Body of pancreas (tissue), 4 donors: ENCODE measurements at places on chromosomes 13 and 19.
A peak's percentile ranks its signal among the peaks of the same experiment; 100 is the strongest.

DNA sequence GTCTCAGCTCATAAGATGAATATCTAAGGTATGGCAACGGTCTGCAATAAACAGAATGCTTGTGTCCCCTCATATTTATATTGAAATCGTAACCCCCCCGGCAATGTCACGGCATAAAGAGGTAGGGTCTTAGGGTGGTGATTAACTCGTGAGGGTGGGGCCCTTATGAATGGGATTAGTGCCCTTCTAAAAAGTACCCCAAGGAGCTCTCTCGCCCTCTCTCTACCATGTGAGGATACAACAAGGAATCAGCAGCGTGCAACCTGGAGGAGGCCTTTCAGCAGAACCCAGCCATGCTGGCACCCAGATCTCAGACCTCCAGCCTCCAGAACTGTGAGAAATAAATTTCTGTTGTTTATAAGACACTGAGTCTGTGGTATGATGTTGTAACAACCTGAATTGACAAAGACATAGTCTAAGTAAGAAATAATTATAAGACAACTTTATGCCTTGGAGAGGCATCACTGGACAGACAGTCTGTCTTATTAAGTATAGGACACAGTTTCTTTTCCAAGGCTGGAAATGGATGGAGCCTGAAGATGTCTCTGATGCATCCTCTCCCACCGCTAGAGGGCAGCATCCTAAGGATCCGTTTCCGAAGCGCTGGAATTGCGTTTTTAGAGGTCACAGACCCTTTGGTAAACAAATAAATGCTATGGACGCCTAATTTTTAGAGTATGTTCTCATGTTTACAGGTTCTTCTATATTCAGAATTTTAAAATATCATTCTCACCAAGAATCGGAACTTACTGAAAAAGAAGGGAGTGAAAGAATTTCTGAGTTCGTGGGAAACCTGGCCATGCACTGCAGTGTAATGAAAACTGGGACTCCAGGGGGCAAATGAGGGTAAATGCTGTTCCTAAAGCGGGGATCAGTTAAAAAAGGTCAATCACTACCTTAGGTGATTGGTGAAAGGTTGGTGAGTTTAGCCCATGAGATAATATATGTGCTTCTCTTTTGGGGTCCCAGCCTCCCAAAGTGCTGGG is 13.3 kb upstream of the LEUTX start:
- DNase-seq, result peak; percentile 22
- H3K4me3 ChIP-seq, result no peak overlapping the region
- H3K27ac ChIP-seq, result no peak overlapping the region
- H3K36me3 ChIP-seq, result no peaks in the 10 kb centered on the region
- H3K4me1 ChIP-seq, result no peaks in the 10 kb centered on the region

DNA sequence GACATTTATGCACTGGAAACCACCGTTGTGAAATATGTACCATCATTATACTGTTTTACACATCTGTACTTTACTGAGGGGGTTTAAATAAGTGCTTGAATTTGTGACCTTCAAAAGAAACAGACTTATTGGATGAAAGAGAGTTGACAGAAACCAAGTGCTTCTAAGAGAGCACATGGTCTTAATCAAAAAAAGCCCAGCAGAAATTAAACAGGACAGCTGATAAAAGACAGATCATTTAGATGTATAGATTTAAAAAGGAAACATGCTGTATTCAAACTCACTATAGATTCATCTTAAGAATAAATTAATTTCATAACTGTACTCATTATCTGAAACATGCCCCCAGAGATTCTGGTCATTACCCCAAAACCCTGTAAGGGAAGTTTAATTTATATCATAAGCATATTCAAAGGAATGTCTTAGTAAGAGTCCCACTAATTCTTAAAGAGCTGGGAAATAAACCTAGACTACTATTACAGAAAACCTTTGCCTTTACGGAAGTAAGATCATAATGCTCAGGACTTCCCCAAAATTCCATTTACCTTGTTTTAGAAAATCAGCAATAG is 421.8 kb downstream of the DCT start:
- DNase-seq, result no peak
- no peak overlapping the region for H3K27ac ChIP-seq
- H3K4me1 ChIP-seq, result no peaks in the 10 kb centered on the region
- H3K4me3 ChIP-seq, result no peak overlapping the region

GRCh38 chr13:110518571-110518970 is 43.0 kb downstream of the RAB20 start:
- no peaks in the 10 kb centered on the region for H3K27me3 ChIP-seq
- DNase-seq, result no peak
- H3K4me1 ChIP-seq, result peaks cover 23% of the 10 kb centered on the region

GRCh38 chr13:60214213-60215055 is 50.7 kb upstream of the DIAPH3 start:
- no peaks in the 10 kb centered on the region for H3K36me3 ChIP-seq
- H3K4me3 ChIP-seq, result no peak overlapping the region
- H3K27me3 ChIP-seq, result no peaks in the 10 kb centered on the region
- DNase-seq, result no peak
- no peak overlapping the region for H3K27ac ChIP-seq

DNA sequence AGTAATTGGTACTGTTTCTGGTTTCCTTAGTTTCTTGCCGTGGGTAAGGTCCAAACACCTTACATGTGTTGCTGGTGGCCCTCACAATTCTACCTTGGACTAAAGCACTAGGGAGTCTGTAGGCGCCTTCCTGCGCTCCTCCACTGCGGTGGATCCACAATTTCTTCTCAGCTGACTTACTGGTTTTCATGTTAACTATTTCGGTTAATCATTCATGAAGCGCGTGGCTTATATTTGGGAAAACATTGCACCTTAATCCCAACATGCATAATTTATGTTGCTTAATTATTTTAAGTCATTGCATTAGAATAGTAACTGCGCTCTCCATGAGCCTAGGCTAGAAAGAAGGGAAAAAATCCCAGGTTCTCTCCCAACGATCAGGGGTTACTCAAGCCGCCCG is 37.7 kb downstream of the ARHGEF7 start:
- no peaks in the 10 kb centered on the region for H3K27me3 ChIP-seq
- peaks cover 35% of the 10 kb centered on the region for H3K4me1 ChIP-seq
- peak overlapping the region; percentile 79 for H3K4me3 ChIP-seq
- no peaks in the 10 kb centered on the region for H3K36me3 ChIP-seq
- no peak for DNase-seq
- peak overlapping the region; percentile 98 for H3K27ac ChIP-seq

GRCh38 chr13:74305876-74306275 is 171.7 kb upstream of the KLF12 start:
- no peaks in the 10 kb centered on the region for H3K27me3 ChIP-seq
- no peaks in the 10 kb centered on the region for H3K4me1 ChIP-seq
- no peak overlapping the region for H3K4me3 ChIP-seq
- H3K36me3 ChIP-seq, result no peaks in the 10 kb centered on the region
- DNase-seq, result no peak

DNA sequence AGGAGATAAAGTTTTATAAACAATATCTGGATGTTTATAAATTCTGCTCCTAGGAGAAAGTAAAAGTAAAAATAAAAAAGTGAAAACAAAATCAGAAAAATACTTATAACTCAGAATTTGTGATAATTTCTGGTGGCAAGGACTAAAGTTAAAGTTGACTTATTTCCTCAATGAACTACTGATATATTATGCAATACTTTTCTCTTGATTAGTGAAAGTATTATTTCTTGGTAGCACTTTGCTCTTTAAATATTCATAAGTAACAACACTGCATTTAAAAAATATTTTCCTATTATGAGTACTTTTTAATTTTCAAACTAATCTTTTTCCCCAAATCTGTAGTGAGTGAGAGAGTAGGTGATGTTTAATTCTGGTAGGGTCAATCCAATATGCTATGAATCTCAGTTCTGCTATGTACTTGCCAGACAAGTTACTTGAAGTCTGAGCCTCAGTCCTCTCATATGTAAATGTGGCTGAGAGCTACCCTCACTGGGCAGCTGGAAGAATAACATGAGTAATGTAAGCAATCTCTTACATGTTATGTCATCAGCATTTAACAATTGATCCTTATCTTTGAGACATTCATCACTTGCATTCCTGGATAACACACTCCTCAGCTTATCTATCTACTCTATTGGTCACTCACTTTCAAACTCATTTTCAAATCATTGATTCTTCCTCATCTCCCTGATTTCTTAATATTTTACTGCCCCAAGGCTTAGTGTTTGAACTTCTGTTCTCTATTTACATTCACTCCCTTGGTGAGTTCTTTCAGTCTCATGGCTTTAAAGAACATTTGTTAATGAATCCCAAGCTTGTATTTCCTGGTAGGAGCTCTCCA is 239.0 kb downstream of the RGCC start:
- DNase-seq, result no peak
- no peak overlapping the region for H3K4me3 ChIP-seq

DNA sequence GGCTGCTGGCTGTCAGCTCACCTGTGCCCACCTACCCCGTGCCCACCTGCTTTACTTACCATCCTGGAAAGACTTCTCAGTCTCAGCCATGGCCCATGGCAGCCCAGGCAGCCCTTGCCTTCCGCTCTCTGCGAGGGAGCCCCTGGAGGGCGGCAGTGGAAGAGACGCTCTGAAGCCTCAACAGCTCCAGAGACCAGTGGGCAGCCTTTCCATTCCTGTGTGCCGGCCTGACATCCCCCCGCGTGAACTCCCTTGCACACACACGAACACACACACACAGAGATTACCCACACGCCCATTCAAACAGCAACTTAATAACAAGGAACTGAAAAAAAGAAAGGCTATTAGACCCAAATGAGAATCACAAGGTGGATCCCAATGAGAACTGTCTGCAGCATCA is 14.2 kb upstream of the RASA3 start:
- no peaks in the 10 kb centered on the region for H3K27me3 ChIP-seq
- H3K27ac ChIP-seq, result no peak overlapping the region
- no peak for DNase-seq
- no peaks in the 10 kb centered on the region for H3K36me3 ChIP-seq
- peaks cover 52% of the 10 kb centered on the region for H3K4me1 ChIP-seq

DNA sequence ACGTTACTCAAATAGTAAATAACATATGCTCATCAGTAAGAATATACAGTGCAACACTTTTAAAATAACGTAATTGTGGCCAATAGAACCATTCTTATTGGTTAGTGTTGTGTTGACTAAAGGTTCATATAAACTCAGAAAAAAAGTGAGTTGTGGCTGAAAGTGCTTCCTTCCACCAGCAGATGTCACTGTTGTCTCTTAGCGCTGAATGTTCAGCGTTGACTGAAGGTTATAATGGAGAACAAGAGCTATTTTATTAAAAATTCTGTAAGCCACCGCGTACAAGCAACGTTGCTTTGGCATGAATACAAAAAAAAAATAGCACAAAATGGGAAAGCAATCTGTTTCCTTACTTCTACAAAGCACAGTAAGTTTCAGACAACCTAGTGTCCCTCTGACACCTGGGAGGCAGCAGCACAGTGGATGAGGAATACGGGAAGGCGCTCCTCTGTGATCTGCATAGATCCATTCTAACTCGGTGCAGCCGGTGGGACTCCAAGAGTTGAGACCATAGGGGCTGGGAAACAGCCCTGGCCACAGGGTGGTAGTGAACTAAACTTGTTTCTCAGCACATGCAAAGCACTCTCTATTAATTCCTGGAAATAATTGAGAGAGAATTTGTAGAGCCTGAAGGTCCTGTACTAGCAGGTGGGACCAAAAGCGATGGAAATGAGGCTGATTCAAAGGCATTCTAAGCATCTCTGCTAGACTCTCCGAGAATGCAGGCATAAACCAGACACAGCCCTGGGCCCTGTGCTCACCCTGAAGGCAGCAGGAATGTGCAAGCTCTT is 23.9 kb upstream of the OXGR1 start:
- no peak overlapping the region for H3K27ac ChIP-seq
- H3K4me1 ChIP-seq, result no peaks in the 10 kb centered on the region
- DNase-seq, result peak; percentile 42
- no peaks in the 10 kb centered on the region for H3K36me3 ChIP-seq
- H3K4me3 ChIP-seq, result no peak overlapping the region

DNA sequence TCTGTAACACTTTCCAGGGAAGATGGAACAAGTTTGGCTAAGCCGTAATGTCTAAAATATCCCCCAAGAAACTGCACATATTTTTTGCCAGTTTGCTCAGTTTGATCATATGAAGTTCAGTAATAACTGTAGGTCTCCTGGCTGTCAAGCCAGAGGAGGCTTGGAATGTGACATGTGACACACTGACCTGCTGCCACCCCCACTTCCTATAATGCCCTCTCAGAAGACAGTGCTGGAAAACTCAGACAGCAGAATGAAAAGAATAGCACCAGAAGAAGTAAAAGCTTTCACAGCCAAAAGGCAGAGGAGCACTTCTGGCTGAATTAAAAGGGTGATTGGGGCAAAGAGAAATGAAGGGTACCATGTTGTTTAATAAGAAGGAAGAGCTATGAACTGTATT is 67.4 kb upstream of the UBAC2 start:
- H3K4me1 ChIP-seq, result no peaks in the 10 kb centered on the region
- no peaks in the 10 kb centered on the region for H3K27me3 ChIP-seq
- H3K27ac ChIP-seq, result no peak overlapping the region
- no peak overlapping the region for H3K4me3 ChIP-seq
- no peaks in the 10 kb centered on the region for H3K36me3 ChIP-seq

DNA sequence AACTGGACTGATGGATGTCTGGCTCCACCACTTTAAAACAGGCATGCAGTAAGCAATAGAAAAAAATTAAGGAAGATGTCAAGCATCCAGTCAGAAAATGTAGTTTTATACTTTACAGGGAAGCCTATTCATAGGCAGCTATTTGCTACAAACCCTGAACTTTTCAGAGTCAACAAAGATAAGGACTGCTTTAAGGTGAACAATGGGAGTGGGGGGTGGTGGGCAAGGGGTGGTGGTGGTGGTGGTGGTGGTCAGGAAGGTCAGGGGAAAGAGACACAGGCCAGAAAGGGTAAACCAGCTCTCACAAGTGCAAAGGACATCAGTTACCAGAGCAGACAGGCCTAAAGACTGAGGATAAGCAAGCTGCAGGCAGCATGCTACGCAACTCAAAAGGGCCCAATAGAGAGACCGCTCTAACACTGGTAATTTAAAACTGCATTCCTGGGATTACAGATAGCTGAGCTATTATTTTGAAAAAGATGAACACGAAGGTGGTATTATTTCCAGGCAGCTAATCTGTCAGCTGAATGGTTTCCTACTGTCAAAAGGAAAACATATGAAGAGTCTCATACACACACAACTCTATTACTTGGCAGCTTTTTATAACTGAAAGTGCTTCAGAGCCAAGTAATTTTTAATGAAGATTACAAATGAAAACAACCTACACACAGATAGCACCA is 14.8 kb downstream of the BRD4 start:
- no peak overlapping the region for H3K27ac ChIP-seq
- H3K27me3 ChIP-seq, result no peaks in the 10 kb centered on the region
- no peaks in the 10 kb centered on the region for H3K36me3 ChIP-seq
- H3K4me1 ChIP-seq, result peaks cover 94% of the 10 kb centered on the region
- H3K4me3 ChIP-seq, result no peak overlapping the region

- H3K27me3 ChIP-seq, result no peaks in the 10 kb centered on the region
- no peak overlapping the region for H3K27ac ChIP-seq
- no peak overlapping the region for H3K4me3 ChIP-seq
Observed at GRCh38 chr19:47209319-47210179, 21.4 kb downstream of the BBC3 start.

GRCh38 chr13:67632590-67632989 is 402.5 kb upstream of the PCDH9 start:
- H3K36me3 ChIP-seq, result no peaks in the 10 kb centered on the region
- H3K4me1 ChIP-seq, result no peaks in the 10 kb centered on the region
- no peak overlapping the region for H3K4me3 ChIP-seq
- H3K27ac ChIP-seq, result no peak overlapping the region
- no peak for DNase-seq
